ENCODE measurements at places on chromosomes 7 and 10. TPM values are rescaled to one million over a fixed set of nuclear protein-coding genes. Genes with fewer than 3 reads are reported as not detected.

The PNLIP gene
- total RNA-seq, result not detected

The NPY gene
- total RNA-seq, result not detected

The GIMAP6 gene
- not detected for total RNA-seq

The HHEX gene
- 0.64 TPM for total RNA-seq

The MBL2 gene
- total RNA-seq, result 0.17 TPM

The PAPOLB gene
- not detected for total RNA-seq
